ENCODE measurements at places on chromosomes 2 and 18.

GRCh38 chr18:61597316-61597715 lies 264.1 kb downstream of the CDH20 start:
- DNase-seq = no peak

- no peak for DNase-seq
These were observed 71.3 kb downstream of the LRPPRC start for GRCh38 chr2:43924463-43924862.

- DNase-seq = no peak
These were observed 19.2 kb downstream of the IRS1 start for GRCh38 chr2:226780431-226780830.

- peak; percentile 46 for DNase-seq
These were observed 447 bp downstream of the RETSAT start for GRCh38 chr2:85353876-85354285.

DNA sequence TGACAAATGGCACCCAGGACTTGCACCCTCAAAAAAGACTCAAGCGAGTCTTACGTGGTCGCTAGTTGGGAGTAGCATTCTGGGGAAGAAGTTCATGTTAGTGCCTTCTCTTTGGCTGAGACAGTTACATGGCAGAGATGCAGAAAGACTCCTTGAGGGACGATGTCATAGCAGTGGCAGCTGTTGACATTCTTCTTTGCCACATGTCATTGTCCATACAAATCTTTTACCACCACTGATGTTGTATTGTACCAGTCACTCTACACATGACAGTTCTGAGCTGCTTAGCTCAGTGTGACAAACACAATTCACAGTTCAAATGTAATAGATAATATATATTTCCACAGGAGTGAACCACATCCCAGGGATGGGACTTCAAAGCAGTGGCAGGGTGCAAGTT lies 197.1 kb downstream of the TCF4 start:
- DNase-seq = no peak

DNA sequence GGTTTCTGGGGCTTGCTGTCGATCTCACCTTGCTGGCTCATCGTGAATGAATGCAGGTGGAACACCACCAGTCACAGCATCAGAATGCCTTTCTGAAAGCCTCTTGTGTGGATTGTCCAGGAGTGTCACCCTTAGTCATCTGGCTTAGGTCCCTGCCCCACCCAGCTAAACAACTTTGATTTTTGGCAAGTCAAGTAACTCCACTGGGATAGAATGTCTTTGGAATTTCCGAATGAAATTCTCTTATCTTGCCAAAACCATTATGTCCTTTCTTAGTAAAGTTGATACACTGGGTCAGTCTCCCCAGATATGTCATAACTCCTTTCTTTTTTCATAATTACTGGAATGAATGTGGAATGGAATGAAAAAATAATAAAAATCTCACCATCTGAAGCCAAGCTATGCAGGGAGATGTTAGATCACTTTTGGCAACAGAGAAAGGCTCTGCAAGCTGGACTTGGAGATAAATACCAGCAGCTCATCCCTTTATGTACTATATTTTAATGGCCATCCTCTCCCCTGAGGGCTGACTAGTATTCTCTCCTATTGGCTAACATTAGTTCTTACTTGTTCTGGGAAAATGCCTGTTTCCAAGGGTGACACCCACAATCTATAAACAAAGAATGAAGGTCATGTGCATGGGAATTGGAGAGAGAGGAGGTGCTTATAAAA lies 35.4 kb downstream of the INSIG2 start:
- no peak for DNase-seq

DNA sequence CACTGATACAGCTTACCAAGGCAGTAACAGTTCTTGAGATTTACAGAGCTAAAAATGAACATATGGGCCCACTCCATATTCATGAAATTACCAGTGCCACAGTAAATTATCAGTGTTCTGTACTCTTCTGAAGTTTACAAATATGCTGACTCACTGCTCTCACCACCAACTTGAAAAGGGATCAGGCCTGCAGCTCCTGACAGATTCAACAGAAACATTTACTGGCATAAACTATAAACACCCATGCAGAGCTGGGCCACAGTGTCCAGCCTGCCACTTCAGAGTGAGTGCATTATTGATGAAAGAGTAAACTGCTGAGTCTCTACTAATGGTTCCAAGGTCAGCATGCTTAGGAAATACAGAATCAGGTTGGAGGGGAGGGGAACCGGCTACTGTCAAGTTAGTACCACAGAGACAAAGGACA lies 83.1 kb downstream of the FARSB start:
- no peak for DNase-seq

DNA sequence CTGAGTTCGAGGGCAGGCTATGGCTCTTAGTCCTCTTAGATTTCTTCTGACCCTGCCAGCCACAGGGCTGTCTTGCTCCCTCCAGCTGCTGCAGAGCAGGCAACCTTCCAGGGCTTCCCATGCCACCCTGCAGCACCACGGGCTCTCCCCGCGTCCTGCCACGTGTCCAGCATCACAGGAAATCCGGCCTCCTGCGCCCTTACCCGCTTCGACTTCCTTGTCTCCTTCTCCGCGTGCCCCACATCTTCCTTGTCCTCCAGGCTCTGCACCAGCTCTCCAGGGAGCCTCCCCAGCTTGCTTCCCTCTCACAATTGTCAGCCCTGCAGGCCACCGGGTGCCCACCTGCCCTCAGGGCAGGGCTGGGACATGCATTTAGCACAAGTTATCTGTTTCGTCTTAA lies 253.5 kb downstream of the DCDC2C start:
- no peak for DNase-seq

GRCh38 chr2:118843483-118844132 lies 3.8 kb downstream of the EN1 start:
- DNase-seq = no peak

- DNase-seq = no peak
These were observed 462.4 kb upstream of the MYT1L start for GRCh38 chr2:2793514-2793913.

GRCh38 chr2:156909983-156910382 lies 347.5 kb upstream of the GALNT5 start:
- no peak for DNase-seq

DNA sequence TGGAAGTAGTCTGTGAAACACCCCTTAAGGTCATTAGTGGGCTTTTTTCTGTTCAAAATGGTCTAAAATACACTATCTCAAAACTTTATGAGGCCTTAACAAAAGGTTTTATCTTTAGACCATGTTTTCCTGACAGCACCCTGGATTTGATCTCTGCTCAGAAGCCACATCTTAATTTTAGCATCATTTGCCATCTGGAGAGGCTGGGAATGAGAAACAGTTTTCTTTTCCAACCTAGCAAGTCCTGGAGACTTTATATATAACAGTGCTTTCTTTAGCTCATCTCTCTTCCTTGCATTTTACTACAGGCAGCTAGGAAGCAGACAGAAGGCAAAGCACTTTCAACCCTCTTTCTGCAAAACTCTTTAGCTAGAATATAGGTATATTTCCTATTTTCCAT lies 62.7 kb upstream of the CYTIP start:
- no peak for DNase-seq

DNA sequence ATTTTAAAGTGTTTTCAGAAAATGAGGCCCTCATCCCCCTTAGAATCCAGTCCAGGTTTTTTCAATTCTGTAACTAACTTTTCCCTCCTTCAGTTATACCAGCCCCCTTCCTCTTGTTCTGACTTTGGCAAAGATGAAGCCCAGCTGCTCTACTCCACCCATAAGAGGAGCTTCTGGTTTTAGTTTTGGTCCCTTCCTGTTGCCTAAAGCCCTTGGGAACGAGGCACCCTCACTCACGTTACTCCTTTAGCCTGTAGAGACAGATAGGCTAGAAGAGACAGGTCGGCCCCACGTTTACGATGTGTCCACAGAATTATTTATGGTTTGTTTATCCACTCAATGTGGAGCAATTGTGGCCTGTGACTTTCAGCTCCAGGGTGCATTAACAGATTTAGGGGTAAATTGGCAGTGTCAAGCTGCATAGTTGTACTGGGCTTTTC lies 454.2 kb upstream of the TNP1 start:
- DNase-seq = peak; percentile 14

DNA sequence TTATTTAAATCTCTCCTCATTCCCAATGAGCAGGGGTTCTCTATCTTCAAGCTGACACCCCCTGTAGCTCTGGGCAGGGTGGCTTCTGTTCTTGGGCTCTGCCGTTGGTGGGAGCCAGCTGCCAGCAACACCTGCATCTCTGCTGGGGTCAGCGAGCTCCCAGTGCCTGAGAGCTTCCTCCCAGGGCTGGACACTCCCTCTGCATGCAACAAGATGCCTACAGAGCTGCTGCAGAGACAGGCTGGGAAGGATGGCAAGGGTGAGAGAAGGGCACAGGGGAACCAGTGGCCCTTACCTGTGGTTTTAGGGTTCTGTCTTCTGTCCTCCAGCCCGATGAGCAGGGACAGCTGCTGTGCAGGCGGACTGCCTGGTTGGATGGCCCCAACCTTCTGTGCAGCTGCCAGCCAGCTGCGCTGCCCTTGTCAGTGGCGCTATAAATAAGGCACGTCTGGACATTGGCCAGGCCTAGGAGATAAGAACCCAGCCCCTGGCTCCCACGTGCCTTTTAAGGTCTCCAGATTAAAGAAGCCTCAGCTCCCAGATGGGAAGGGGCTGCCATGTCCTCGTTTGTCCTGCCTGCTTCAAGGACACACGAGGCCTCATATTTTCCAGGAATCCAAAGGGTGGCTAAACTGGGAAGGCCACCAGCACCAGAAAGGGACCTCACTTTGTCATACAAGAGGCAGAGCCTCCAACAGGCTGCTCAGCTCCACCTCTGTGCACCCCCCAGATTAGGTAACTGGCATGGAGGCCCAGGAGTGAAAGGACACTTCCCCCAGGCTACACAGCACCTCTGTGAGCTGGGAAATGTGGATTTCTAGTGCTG lies 39.5 kb upstream of the FHL2 start:
- no peak for DNase-seq

DNA sequence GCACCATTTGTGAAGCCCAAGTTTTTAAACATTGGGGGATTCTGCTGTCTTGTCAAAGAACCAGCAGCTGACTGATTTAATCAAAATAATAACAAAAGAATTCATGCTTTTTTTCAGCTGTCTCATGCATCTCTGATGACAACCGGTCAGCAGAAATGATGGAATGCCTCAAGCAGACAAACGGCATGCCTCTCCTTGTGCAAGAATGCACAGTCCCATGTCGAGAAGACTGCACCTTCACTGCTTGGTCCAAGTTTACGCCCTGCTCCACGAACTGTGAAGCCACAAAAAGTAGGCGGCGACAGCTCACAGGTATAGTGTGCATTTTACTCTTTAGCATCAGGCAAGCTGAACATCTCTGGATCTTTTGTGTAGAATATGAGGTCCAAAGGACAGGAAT lies 558.8 kb upstream of the HNMT start:
- DNase-seq = no peak

DNA sequence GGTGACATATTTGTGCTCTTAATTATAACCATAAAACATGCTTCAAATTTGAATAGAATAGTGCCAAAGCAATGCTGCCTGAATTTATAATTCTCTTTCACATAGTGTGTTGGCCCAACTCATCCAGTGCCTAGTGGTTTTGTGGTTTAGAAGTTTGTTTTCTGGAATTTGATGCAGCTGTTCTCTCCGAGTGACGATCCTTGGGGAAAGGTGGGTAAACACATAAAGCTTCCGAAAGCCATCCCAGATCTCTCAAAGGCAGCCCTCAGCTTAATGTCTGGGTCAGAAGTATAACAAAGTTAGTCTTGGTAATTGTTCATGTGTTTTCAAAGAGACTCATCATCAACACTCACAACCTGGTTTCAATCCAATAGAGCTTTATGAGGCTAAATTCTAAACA lies 235.6 kb upstream of the CDH2 start:
- no peak for DNase-seq

DNA sequence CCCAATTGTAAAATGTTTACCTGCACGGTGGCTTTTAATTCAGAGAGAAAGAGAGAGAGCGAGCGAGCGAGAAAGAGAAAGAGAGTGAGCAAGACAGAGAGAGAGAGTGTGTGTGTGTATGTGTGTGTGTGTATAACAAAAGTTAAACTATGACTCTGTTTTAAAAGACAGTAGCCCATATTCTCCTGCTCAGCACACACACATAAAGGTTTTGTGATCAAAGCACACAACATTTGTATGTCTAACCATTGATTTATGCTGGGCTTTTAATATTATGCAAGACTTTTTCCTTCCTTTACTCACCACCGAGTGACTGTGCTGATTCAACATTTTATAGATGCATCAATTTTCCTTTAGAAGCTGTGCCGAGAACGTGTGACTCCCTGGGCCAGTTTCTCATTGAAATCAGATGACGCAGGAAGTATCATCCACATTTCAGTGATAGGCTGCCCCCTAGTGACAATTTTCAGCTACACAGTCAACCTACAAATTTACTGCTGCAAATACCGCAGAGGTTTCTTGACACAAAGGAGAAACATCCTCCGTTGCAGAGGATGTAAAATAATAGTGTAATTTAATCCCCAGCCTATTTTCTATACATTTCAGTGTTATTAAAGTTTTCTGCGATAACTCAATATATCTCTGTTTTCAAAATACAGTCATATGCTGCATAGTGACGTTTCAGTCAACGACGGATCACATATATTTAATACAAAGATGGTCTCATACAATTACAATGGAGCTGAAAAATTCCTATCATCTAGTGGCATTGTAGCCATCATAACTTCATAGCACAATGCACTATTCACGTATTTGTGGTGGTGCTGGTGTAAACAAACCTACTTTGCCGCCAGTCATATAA lies 165.9 kb upstream of the TANK start:
- peak; percentile 27 for DNase-seq

GRCh38 chr2:110205660-110206455 lies 1.0 kb upstream of the NPHP1 start:
- no peak for DNase-seq

- no peak for DNase-seq
These were observed 72.9 kb downstream of the QPCT start for GRCh38 chr2:37417321-37417720.

DNA sequence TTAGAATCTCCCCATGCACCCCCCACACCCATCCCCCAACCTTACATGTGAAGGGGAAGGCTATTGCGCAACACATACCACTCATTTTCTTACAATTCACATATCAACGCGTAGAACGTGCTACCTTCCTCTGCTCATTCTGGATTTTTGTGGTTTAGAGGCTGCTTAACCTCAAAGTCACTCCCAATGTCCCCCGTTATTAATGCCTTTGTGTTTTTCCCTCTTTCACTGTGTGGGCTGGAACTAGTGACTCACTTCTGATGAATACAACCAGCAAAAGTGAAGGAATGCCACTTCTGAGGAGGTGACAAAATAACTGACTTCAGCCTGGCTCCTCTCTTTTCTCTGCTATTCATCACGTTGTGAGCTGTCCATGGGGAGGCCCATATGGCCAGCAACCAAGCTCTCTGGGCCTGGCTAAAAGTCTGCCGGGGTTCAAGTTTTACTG lies 342.5 kb upstream of the NXPH2 start:
- DNase-seq = no peak

DNA sequence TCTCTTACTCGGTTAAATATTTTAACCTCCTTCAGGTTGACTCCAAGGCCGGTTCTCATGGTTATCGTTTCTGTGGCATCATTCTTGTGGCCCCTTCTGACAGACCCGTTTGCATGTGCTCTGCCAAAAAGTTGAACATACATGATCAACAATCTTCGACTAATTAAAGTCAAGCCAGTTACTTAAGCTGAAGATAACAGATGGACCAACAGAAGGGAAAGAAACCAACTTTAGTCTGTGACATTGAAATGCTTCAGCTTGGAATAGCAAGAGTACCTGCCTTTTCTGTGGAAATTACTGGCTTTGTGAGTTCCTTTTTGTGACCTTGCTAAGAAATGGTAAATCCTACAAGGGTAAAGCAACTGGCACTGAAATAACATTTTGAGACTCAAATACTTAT lies 1429.1 kb downstream of the LRP1B start:
- DNase-seq = no peak

All from HuH-7.5 (cell line).